ENCODE measurements at places on chromosomes 5 and 9.
A peak's percentile ranks its signal among the peaks of the same experiment; 100 is the strongest.

DNA sequence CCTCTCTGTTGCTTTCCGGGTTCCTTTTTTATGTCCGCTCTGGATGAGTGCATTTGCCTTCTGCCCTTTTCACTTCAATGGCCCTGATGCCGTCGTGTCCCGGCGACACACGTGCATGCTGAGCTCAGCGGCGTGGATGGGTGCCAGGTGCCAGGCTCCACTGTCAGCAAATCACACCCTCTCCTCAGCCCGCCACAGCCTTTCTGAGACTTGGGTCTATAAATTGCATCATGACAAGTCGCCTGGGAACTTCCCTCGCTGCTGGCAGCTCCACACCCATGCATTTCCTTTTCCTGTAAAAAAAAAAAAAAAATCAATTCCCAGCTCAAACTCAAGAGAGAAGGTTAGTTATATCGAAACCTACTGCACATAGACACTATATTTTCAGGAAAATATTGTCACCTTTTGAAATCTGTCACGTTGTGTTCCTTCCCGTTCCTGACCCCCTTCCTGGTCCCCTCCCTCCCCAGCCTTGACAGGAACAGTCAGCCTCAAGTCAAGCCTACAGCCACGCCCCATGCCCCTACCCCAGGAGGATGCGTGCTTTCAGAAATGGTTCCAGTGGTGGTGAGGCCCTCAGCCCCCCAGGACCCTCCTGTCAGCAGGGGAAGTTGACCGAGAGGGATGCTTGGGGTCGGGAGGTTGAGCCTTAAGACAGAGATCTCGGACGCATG lies 110.3 kb upstream of the PTCH1 start:
- DNase-seq: no peak

DNA sequence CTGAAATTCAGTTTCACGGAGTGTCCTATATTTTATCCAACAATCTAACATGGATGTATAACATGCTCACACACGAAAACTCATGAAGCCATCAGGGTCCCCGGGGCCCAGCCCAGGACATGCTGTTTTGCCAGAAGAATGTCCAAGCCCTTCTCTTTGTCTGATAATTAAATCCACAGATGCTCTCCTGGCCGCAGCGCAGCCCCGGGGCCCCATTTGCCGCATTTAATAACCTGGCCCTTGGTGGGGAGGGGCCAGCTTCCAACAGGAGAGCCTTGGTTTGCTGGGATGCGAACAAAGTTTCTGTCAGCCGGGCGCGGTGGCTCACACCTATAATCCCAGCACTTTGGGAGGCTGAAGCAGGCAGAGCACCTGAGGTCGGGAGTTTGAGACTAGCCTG lies 30.0 kb downstream of the PLPP7 start:
- peak; percentile 37 for DNase-seq

- no peak for DNase-seq
These were observed 291.2 kb downstream of the EBF1 start for GRCh38 chr5:158808542-158808941.

DNA sequence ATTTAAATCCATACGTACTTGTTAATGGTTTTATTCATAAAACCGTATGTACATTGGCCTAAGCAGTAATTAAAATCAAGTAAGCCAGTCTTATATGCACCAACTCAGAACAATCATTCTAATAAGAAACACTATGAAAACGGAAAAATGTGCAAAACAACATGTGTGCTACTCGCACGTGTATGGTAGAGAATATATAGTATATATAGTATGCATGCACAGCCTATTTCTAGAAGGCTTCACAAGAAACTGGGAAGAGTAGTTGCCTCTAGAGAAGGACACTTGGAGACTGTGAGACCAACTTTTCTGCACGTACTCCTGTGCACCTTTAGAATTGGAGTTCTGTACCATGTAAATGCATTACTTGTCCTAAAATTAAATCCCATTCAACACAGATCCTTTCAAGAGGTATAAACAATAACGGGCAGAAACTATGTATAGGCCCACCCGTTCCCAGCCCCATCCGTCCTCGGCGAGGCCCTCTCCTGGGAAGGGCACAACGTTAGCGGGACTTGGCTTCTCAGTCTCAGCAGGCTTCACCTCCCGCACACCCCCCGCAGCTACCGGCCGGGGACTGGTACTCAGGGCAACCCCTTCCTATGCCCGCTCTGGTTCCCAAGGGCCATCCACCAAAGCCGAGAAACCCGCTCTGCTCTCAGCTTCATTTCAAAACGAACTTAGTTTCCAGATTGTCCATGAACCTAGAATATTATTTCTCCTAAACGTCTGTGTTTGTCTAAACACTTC lies 2.0 kb downstream of the CDC14B start:
- DNase-seq: no peak

- DNase-seq: no peak
These were observed 2.2 kb downstream of the THBS4 start for GRCh38 chr5:80037366-80037765.

DNA sequence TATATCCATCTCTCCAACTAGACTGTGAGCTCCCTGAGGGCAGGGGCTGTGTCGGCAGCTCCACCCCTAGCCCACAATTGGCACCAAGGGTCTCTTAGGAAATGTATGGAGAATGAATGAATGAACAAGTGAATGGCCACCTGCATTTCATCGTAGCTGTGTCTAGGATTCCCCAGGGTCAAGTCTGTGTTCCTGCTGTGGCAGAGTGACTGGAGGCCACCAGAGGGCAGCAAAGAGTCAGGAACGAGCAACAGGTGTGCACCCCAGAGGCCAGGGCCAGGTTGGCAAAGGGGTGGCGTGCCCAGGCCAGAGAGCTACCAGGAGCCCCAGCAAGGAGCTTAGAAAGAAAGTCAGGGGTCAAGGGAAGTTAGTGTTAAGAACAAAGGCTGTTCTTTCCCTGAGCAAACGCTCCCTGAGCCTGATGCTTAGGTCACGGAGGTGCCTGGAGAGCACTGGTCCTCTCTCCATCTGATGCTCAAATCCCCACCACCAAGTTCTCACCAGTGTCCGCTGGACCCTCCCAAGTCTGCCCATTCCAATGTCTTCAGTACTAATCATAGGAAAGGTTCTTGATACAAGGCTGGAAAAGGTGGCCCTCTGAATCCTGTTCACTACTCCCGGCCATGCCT lies 160.7 kb downstream of the PAX5 start:
- peak; percentile 36 for DNase-seq

DNA sequence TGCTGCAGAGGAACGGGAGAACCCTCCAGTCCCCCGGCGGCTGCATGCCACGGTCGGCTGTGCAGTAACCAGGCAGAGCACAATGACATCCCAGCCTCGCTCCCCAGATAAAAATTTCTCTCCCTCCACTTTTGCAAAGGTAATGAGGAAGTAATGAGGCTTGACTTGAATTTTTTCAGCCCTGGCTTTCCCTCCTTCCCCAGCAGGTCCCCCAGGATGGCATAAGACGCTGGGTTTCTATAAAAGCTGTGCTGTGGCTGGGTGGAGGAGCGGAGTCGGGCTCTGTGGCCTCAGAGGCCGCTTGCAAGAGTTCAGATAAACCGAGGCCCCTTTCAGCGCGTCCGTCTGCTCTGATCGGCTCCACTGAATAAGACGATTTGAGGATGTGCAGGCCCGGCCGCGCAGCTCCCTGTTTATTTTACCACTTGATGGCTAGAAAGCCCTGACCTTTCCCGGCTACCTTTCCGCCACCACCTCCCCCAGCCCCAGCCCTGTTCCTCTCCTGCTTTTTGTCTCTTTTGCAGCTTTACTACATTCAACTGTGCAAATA lies 351.9 kb upstream of the IRX2 start:
- no peak for DNase-seq

DNA sequence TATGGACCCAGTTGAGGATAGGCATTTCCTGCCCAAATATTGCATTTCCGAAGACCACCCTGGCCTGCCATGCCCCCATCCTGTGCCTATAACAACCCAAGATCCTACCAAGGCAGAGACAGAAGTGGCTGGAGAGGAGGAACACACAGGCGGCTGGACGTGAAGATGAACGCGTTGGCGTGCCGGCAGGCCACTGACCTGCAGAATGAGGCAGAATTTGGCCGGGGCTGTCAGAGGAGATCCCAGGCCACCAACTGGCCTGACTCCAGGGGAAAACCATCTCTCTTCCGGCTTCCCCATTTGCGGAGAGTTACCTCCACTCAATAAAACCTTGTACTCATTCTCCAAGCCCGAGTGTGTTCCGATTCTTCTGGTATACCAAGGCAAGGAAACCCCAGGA lies 1507.5 kb downstream of the EFNA5 start:
- no peak for DNase-seq

DNA sequence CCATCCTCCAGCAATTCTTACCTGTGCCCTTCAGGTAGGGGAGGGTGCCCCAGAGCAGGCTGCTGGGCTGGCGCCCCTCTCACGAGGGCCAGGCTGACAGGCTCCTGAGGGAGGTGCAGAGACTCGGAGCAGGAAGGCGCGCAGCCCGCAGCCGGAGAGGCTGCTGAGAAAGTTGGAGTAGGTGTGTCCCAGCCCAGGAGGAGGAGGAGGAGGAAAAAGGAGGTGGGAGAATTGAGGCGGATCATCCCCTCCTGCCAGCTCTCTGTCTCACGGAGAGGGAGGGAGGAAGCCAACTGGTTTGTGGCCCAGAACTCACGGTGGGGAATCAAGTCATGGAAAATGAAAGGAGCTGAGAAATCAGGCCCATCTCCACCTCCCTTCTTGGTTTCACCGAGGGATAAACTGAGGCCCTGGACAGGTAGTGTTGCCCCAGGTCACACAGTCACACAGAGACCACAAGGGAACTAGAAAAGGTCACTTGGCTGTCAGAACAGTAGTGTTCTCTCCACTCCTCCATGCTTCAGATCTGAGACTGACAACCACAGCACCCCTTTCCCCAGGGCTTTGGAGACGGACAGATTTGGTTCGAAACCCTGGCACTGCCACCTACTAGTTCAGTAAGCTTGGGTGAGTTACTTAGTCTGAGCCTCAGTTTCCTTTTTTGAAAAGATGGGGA lies at the start of gene FAT2:
Gene FAT2, minus strand, starts transcription at position 188 of the 676 bp plus-strand sequence. CDS start 22,400 bp downstream, outside the sequence.
- no peak for DNase-seq

GRCh38 chr5:132840896-132841295 lies 10.4 kb upstream of the SHROOM1 start:
- no peak for DNase-seq

DNA sequence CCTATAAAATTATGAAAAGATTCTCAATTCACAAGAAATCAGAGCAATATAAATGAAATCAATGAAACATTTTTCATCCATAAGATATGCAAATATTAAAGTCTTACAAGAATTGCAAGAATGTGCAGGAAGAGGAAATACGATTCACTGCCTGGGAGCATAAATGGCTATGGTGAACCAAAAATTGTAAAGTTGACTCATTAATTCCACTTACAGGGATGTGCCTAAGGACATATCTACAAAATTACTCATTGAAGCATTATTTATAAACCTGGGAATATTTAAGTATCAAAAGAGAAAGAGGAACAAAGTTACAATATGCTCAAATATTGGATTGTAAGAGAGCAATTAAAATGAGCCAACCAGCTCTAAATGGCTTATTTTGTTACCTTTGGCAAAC lies 6.9 kb upstream of the NIPSNAP3A start:
- no peak for DNase-seq

DNA sequence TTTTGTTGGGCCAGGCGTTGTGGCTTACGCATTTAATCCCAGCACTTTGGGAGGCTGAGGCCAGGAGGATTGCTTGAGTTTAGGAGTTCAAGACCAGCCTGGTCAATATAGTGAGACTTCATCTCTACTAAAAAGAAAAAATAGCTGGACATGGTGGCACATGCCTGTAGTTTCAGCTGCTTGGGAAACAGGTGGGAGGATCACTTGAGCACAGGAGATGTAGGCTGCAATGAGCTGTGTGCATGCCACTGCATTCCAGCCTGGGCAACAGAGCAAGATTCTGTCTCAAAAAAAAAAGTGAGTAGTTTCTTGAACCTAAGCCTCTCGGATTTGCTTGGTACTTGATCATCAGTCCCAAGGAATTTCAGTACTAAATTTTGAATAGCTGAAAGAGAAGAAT lies 26.9 kb downstream of the G3BP1 start:
- DNase-seq: no peak

DNA sequence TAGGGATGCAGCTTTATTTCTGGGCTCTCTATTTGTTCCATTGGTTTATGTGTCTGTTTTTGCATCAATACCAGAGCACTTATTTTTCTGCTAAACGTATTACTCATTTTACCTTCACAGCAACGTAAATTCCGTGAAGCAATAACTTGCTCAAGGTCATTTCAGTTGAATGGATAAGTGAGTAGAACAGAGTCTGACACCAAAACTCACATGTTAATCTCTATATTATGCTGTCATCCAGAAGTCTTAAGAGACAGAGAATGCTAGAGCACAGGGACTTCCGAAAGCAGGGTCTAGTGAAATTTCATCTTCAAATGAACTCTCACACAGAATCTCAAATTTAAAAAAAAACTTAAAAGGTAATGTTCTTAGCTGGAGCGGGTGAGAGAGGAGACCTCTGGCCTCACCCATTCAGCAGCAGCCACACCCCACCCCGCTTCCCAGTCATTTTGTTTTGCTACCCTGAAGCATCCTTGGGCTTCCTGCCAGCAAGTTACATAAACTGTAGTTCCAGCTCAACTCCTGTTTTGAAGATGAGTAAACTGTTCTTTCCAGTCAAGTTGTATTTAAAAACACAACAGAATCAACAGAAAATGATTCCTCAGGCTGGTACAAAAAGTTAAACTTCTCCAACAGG lies 69.3 kb downstream of the TRIM36 start:
- DNase-seq: peak; percentile 15

- DNase-seq: no peak
These were observed 147.5 kb upstream of the PCA3 start for GRCh38 chr9:76616780-76617179.

GRCh38 chr5:78905084-78905938 lies 79.8 kb downstream of the ARSB start:
- DNase-seq: no peak

GRCh38 chr9:96305171-96305570 lies 3.2 kb upstream of the HSD17B3 start:
- DNase-seq: no peak

GRCh38 chr9:19380826-19381075 lies 715 bp upstream of the RPS6 start:
- no peak for DNase-seq

DNA sequence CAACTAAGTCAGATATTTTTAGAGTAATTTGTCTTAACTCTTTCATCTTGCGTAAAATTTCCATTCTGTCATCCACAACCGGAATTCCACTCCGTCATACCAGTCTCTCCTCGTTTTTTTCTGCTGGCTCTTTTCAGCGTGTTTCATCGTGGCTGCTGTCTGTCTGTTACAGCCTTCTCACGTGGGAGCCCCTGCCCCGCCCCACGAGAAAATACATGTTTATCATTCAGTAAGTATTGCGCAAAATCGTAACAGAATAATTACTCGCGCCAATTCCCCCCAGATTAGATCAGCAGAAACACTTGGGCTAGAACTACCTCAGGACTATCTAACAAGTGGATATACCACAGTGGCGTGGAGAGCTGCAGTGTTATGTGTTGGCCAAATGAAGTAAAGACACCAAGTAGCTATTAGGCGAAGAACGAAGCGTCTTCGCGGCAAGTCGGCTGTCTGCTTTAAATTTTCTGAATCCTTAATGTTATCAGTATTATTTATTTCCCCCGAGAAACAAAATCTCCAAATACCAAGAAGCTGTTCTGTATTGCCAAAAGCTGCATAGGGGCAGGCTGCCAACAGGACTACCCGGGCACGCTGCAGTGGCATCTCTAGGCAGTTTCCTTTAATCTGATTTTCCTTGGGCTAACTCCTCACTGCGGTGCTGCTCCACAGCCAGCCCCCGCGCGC lies 566 bp upstream of the FOCAD start:
- peak; percentile 50 for DNase-seq

All from tibial nerve (tissue), 4 donors.